ENCODE measurements at places on chromosomes 2 and 18. TPM values are rescaled to one million over a fixed set of nuclear protein-coding genes. Genes with fewer than 3 reads are reported as not detected.

GRCh38 chr2:232419245-232420072 lies 12.8 kb downstream of the ALPG start:
- H3K27ac ChIP-seq = no peak overlapping the region
- peak; percentile 42 for DNase-seq
- H3K4me3 ChIP-seq = no peak overlapping the region

GRCh38 chr2:136327162-136327852 lies 209.4 kb upstream of the CXCR4 start:
- peak; percentile 88 for DNase-seq
- peaks cover 6% of the 10 kb centered on the region for H3K36me3 ChIP-seq
- H3K4me3 ChIP-seq = peak overlapping the region; percentile 56
- H3K4me1 ChIP-seq = peaks cover 69% of the 10 kb centered on the region
- H3K27me3 ChIP-seq = no peaks in the 10 kb centered on the region

DNA sequence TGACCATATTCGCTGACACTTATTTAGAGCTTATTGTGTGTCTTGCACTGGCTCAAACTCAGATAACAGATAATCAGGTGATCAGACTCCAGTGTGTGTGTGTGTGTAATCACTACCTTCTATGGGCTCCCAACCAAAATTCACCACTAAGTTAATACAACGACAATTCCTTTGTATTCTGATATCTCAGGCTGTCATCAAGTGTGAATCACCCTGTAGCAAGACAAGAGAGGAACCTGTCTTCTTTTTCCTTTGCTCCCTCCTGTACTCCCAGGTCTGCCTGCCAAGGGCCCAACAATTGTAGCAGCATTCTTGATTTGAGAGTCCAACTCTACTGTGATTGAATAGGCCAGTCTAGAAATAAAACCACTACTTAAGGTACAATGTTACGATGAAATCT lies 25.8 kb downstream of the ITGB6 start:
- no peak overlapping the region for H3K27ac ChIP-seq
- peaks cover 2% of the 10 kb centered on the region for H3K27me3 ChIP-seq
- DNase-seq = no peak

DNA sequence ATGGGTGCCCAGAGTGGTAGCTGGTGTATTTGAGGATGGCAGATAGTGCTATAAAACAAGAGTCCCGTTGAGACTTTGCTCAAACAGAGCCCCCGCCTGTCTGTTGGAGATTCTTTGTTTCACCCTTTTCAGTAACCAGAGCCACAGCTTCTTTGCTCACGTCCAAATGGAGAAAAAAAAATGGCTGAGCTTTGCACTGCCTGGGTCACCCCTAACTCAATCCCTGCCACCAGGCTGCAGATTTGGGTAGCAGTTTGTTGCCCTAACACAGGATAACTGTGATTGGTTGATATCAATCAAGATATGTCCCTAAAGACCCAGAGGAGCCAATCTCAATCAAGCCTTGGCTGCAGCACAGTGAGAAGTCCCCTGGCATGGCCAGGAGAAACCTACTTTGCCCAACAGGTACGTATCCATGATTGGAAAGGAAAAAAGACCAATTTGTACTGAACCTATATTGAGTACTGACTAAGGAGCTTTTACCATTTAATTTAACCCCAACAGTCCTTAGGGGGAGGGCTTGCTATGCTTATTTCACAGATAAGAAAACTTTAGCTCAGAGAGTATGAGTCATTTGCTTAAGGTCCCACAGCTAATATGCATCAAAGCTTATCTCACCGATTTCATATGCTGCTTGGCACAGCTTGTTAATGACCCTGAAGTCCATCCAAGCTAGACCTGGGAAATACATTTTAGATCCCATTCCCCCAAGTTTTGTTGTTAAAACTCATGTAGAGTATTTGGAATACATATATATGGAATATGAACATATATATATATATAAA lies 72.0 kb upstream of the SH3BP4 start:
- H3K4me1 ChIP-seq = peaks cover 7% of the 10 kb centered on the region
- peaks cover 7% of the 10 kb centered on the region for H3K27me3 ChIP-seq
- H3K27ac ChIP-seq = no peak overlapping the region
- H3K36me3 ChIP-seq = no peaks in the 10 kb centered on the region

- no peaks in the 10 kb centered on the region for H3K4me1 ChIP-seq
- peaks cover 5% of the 10 kb centered on the region for H3K27me3 ChIP-seq
- H3K36me3 ChIP-seq = no peaks in the 10 kb centered on the region
- no peak for DNase-seq
These were observed 609.5 kb downstream of the EPHA4 start for GRCh38 chr2:220962556-220962955.

- peak; percentile 10 for DNase-seq
- peaks cover 12% of the 10 kb centered on the region for H3K27me3 ChIP-seq
- H3K27ac ChIP-seq = peak overlapping the region; percentile 97
- H3K4me3 ChIP-seq = peak overlapping the region; percentile 96
These were observed 905 bp upstream of the NUP35 start for GRCh38 chr2:183123117-183123958.

- no peak for DNase-seq
- H3K4me3 ChIP-seq = no peak overlapping the region
- no peaks in the 10 kb centered on the region for H3K4me1 ChIP-seq
- H3K27me3 ChIP-seq = no peaks in the 10 kb centered on the region
- no peaks in the 10 kb centered on the region for H3K36me3 ChIP-seq
- H3K27ac ChIP-seq = no peak overlapping the region
These were observed 58.2 kb downstream of the SLC9A2 start for GRCh38 chr2:102677244-102678215.

DNA sequence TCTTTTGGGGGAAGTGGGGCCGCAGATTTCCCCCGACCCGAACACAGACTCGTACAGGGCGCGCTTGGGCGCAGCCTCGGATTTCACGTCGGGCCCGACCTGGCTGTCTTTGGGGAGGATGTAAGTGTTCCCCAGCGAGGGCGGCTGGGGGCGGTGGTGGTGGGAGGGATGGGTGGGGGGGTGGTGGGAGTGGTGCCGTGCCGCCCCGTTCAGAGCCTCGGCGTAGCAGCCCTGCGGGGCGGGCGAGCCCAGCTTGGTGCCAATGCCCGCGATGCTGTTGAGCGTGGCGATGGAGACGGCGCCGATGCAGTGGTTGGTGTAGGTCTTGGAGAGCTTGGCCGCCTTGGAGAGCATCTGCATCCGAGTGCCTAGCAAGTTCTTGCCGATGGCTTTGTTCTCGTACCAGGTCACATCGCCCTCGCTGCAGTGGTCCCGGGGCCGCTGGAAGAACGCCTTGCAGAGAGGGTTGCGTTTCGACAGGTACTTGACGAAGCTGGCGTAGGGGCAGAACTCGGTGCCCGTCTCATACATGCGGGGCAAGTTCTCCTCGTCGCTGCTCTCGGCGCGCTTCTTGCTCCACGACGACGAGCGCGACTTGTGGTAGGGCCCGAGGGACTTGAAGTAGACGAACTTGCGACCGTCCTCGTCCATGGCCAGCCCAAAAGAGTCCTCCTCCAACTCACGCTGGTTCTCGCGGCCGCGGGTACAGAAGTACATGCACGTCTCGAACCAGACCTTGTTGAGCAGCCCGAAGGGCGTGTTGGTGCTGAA lies 1.3 kb downstream of the KCTD1 start:
- peaks cover 28% of the 10 kb centered on the region for H3K27me3 ChIP-seq
- H3K36me3 ChIP-seq = peaks cover 8% of the 10 kb centered on the region
- peak; percentile 7 for DNase-seq
- no peak overlapping the region for H3K27ac ChIP-seq
- H3K4me3 ChIP-seq = peak overlapping the region; percentile 73

DNA sequence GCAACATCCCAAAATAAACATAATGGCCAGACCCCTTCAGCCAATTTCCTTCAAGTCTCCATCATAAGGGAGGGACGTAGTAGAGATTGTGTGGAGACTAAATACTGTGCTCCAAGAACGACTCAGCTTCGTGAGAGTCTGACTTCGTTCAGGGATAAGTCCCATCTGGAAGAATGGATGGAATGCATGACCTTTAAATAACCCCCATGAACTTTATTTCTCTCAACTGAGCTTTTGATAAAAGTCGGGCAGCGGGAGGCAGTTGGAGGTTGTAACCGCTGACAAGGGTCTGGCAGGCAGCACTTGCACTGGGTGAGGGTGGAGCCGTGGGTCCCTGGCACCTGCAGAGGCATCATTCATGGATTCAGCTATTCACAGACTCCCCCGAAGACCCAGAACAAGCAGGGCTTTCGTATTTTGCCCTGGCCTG lies 115.9 kb downstream of the ZFP36L2 start:
- no peaks in the 10 kb centered on the region for H3K4me1 ChIP-seq
- H3K27me3 ChIP-seq = no peaks in the 10 kb centered on the region
- no peak overlapping the region for H3K4me3 ChIP-seq
- DNase-seq = no peak

GRCh38 chr2:227280895-227281294 lies 44.2 kb upstream of the MFF start:
- H3K4me1 ChIP-seq = no peaks in the 10 kb centered on the region
- H3K27me3 ChIP-seq = no peaks in the 10 kb centered on the region
- H3K36me3 ChIP-seq = no peaks in the 10 kb centered on the region
- no peak overlapping the region for H3K4me3 ChIP-seq
- no peak for DNase-seq

The MC4R gene
- not detected for total RNA-seq

The CHRNG gene
- total RNA-seq = not detected

The NBAS gene
- total RNA-seq = 44.3 TPM

All from activated CD4-positive, alpha-beta T cell treated with anti-CD3 and anti-CD28 coated beads for 36 hours (primary cell).